WTC11 (cell line): ENCODE measurements at places on chromosomes 2 and 18. TPM values are rescaled to one million over a fixed set of nuclear protein-coding genes. Genes with fewer than 3 reads are reported as not detected.
A peak's percentile ranks its signal among the peaks of the same experiment; 100 is the strongest.

DNA sequence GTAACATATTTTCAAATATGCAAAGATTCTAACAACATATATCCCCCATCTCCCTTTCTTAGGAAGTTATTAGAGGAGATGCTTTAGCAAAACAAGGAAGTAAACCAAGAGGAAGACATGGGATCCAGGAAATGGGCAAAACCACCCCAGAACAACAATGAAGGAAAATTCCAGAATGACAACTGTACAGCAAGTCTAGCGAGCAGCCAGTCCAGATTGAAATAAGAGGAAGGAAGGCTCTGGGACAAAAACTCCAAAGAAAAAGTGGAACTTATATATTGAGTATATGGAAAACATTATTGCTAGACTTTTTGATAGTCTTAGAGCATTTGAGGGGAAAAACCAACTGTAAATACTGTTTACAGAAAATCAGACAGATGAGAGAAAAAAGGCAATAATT, 2.9 kb upstream of the ARPC2 start:
- peaks cover 10% of the 10 kb centered on the region for H3K27me3 ChIP-seq
- H3K4me3 ChIP-seq, result no peak overlapping the region
- no peak overlapping the region for H3K27ac ChIP-seq
- peaks cover 18% of the 10 kb centered on the region for H3K4me1 ChIP-seq
- no peaks in the 10 kb centered on the region for H3K36me3 ChIP-seq
- DNase-seq, result no peak

DNA sequence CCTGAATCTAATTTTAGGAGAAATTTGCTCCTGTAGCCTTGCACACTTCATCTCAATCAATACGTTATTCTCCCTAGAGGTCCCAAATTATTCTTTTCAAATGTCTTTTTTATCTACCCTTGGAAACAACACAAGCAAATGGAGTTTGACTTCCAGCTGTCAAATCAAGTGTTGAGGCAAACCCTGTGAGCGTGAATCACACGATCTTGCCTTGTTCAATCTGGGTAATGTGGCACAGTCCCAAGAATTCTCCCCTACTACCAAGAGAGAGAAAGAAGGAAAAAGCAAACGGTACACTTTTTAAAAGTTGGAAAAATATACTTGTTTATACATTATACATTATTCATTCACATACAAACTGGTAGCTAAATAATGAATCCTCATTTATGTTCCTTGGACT, 2035.3 kb upstream of the CELF4 start:
- H3K4me1 ChIP-seq, result peaks cover 47% of the 10 kb centered on the region
- no peak overlapping the region for H3K27ac ChIP-seq
- H3K36me3 ChIP-seq, result no peaks in the 10 kb centered on the region; the same call in 1 of the 2 replicates

DNA sequence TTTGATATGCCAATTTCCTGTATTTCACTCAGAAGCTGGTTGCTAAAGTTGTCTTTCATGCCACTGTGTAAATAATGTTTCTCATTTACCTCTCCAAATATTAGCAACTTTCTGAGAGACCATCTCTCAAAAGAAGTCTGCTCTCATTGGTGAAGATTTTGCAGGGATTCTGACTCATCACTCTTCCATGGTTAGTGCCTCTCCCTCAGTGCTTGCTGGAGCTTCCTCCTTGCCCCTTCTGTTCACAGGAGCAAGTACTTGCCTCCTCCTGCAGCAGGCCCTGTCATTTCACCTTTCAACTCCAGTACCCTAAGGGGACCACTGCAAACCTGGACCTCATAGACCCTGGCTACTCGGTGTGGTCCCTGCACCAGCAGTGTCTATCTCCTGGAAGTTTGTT, 168.8 kb downstream of the ZNF385B start:
- H3K4me3 ChIP-seq, result no peak overlapping the region
- no peak overlapping the region for H3K27ac ChIP-seq
- DNase-seq, result no peak
- H3K36me3 ChIP-seq, result no peaks in the 10 kb centered on the region
- peaks cover 5% of the 10 kb centered on the region; the same call in 1 of the 2 replicates for H3K4me1 ChIP-seq

DNA sequence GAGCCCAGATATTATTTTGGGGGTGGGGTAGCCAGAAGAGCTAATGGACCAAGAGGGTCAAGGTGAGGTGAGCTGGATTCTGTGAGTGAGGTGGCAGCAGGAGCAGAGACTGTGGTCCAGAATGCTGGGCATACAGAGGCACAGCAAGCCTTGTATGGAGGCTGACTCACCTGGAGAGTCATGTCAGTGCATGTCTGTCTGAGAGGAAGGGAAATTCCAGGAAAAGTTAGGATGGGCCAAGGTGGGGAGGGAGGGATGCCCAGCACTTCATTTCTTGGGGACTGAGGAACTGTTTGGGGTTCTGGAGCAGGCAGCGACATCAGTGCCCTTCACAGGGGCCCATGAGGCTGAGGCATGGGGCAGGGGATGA, 21.1 kb downstream of the PER2 start:
- no peak overlapping the region for H3K27ac ChIP-seq
- DNase-seq, result no peak
- H3K4me3 ChIP-seq, result no peak overlapping the region
- peaks cover 5% of the 10 kb centered on the region; the same call in 1 of the 2 replicates for H3K36me3 ChIP-seq
- peaks cover 3% of the 10 kb centered on the region for H3K4me1 ChIP-seq
- H3K27me3 ChIP-seq, result no peaks in the 10 kb centered on the region

GRCh38 chr2:193583638-193584400, 1389.1 kb upstream of the TMEFF2 start:
- H3K27ac ChIP-seq, result peak overlapping the region; percentile 24; the same call in 1 of the 2 replicates
- H3K27me3 ChIP-seq, result no peaks in the 10 kb centered on the region
- H3K4me3 ChIP-seq, result no peak overlapping the region
- peaks cover 9% of the 10 kb centered on the region for H3K4me1 ChIP-seq
- peak; percentile 66 for DNase-seq

Gene ANKRD53
- 0.39 to 0.81 TPM (median 0.80 TPM) in 3 replicates for total RNA-seq

- no peaks in the 10 kb centered on the region; the same call in 1 of the 2 replicates for H3K27me3 ChIP-seq
- H3K36me3 ChIP-seq, result no peaks in the 10 kb centered on the region
- no peak overlapping the region for H3K4me3 ChIP-seq
- no peak for DNase-seq
Measured at GRCh38 chr2:118272391-118272790, 184.1 kb downstream of the INSIG2 start.

DNA sequence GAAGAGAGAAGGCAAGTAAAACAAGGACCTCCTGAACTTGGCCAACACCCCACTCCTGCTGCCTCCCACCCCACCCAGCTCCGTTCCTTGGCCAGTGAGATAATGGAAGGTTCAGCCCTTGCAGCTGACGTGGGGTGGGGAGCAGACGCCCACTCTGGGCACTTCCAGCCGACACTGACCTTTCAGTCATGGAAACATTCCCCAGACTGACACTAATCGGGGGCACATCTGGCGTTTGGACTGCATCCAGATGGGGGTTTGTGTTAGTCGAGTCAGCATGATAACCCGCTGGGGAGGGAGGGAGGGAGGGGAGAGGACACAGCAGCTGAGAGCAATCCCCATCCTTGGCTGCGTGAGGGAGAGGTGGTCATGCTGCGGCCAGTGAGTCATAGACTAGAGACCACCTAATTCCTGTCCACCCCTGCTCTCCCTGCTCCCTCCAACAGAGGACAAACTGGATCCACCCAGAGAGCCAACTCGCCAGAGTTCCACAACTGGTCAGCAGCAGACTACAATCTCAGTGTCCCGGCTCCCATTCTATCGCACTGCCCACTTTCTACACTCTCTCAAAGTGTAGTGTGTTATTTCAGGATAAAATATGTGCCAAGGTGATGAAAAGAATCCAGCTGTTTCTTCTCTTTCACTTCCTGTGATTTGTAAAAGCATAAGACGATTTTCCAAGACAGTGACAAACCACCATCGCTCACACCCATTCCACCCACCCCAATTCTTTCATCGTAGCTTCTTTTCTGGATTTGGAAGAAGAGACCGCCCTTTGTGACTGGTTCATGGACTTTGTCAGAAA, 115.4 kb upstream of the PKDCC start:
- H3K27me3 ChIP-seq, result no peaks in the 10 kb centered on the region; the same call in 1 of the 2 replicates
- no peak overlapping the region for H3K4me3 ChIP-seq
- DNase-seq, result no peak
- no peak overlapping the region for H3K27ac ChIP-seq
- peaks cover 36% of the 10 kb centered on the region for H3K4me1 ChIP-seq

GRCh38 chr2:154688373-154688772, 10.1 kb upstream of the KCNJ3 start:
- DNase-seq, result no peak
- no peaks in the 10 kb centered on the region for H3K27me3 ChIP-seq
- no peaks in the 10 kb centered on the region for H3K4me1 ChIP-seq
- H3K4me3 ChIP-seq, result no peak overlapping the region

DNA sequence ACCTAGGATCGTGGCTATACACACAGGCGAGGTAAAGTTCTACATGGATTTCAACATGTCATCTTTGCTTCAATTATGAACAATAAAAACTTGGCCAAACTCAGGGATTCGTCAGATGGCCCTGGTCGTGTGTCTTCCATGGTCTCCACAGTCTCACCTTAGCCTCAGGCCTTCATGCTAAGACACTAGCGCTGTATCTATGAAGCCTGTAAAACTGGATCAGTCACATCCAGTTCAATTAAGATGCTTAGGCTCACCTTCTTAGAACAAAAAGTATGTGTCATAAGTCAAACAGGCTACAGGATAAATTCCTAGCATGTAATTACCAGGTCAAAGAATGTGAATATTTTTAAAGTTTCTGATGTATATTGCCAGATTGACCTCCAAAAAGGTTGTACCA, 113.7 kb upstream of the NRP2 start:
- no peak overlapping the region for H3K27ac ChIP-seq
- no peaks in the 10 kb centered on the region for H3K36me3 ChIP-seq
- no peak for DNase-seq
- H3K4me3 ChIP-seq, result no peak overlapping the region
